NCI-H82 (cell line): ENCODE measurements at places on chromosomes 11 and 22.

DNA sequence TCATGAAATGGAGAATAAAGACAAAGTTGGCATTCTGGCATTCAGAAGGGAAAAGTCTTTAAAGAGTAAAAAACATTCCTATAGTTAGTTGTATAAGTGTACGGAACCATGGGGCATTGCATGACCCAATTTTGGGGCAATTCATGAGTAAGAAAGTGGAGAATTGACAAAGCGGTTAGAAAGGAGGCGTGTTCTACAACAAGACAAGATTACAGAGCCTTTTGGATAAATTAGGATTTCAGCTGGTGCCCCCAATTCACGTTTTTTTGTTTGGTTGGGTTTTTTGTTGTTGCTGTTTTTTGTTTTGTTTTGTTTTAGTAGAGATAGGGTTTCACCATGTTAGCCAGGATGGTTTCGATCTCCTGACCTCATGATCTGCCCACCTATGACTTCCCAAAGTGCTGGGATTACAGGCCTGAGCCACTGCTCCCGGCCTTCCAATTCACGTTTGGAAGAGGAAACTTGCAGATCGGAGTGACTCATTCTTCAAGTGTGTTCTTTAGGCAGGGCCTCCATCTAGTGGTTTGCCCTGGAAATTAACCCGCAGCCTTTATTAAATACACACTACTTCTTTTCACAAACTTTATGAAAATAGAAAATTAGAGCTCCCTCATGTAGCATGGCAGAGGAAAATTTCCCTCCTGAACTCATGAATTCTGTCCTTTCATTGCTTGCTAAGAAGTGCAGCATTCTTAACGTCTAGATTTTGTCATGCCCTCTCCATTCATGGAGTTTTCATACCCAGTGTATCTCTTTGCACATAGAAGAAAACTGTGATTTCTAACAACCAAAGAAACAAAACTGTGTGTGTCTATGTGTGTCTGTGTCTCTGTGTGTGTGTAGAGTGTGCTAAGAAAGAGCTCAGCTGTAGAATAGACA is 118.1 kb downstream of the BBOX1 start:
- peak; percentile 73 for DNase-seq

DNA sequence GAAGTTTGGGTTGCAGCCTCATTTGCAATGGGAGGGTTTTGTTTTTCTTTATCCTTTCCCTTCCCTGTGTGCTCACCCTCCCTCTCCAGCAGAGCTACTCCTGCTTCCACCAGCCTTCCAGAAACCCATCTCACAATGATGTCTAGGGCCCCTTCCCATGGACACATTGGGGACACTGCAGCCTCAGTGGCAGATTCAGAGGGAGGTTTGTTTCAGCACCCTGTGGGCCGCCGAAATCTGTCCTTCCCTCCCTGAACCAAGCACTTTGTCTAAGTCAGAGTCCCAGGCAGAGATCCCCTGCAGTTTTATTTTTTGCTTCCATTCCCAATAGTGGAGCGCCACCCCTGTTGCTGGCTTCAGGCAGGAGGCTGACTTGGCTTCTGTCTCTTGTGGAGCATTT is 8.6 kb upstream of the SYNGR1 start:
- DNase-seq = no peak

- DNase-seq = no peak
Observed at GRCh38 chr22:46085828-46086576, 64.3 kb upstream of the PPARA start.

DNA sequence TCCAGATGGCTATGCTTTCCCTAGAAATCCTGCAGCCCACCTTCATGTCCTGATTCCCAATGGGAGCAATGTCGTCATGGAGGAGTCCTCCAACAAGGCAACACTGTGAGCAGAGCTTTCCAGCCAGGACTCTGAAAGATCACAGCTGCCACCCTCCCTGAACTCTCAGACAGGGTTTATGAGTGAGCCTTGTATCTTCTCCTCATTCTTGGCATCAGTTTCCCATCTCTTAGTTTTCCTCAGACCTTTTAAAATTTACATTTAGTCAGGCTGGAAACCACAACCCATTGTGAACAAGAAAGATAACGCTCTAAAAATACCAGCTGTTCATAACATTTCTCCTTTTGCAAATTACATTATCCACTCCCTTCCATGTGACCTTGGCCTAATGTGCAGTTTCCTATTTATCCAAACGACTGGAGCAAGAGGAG is 15.6 kb upstream of the LYVE1 start:
- DNase-seq = no peak

GRCh38 chr22:48761546-48761945 is 1066.1 kb downstream of the BRD1 start:
- DNase-seq = no peak

DNA sequence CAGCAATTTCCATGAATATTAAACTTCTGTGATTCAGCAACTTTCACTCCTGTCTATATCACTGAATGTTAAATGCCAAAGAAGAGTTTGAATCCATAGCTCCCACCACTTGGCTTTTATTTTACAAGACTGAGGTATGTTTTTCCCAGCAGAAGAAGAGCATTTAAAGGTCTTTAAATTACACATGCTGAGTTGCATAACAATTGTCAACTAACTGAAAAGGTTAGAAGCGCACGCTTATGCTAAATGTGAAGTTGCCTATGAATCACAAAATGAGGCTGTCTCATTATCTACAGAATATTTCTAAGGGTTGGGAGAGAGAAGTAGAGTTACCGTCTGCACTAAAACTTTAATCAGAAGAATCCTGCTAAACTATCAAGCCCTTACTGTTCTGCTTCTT is 1086.3 kb downstream of the FAM181B start:
- no peak for DNase-seq

- DNase-seq = no peak
Observed at GRCh38 chr11:78594814-78595213, 20.1 kb upstream of the NARS2 start.

DNA sequence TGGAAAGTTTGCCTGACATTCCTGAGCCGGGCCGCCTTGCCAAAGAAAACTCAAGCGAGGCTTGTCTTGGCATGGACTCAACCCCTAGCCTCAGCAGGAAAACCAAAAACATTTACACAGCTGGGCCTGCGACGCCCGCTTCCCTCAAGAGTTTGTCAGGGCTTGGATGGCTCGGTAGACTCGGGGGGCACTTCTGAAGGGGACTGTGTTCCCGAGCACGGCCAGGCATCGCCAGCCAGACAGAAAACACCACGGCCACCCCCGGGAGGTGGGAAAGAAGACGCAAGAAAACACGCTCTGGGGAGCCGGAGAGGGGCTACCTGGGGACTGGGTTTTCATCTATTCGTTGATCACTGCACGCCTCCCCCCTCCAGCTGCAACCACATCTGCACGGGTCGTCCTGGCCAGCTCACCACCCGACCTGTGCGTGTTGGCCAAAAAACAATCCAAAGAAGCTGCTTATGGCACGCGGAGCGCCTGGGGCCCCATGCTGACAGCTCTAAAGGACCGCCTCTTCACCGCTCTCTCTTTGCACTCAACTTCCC is 380.7 kb downstream of the MN1 start:
- DNase-seq = no peak

- DNase-seq = no peak
Observed at GRCh38 chr11:77236901-77237300, 64.6 kb downstream of the GDPD4 start.

DNA sequence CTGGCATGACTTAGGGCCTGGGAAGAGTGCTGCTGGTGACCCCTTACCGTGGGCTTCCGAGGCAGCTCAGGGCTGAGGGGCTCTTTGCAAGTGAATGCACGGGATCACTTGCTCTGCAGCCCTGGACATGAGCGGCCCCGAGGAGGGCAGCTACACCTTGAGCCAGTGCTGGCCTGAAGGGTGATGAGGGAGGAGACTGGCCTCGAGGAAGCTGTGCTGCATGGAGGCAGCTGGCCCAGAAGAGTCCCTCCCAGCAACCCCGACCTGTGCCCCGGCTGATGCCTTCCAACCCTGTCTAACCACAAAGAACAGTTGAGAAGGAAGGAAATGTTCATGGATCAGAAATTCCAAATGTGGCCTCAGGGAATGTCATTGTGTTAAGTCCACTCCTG is 45.2 kb downstream of the TBX1 start:
- DNase-seq = no peak

- no peak for DNase-seq
Observed at GRCh38 chr22:42794551-42795510, 62.2 kb downstream of the ARFGAP3 start.

GRCh38 chr11:60056349-60056969 is at the start of gene MS4A3:
Gene MS4A3, plus strand, starts transcription at chr11:60056665. Its CDS starts 4,496 bp downstream, at chr11:60061161.
- DNase-seq = no peak

DNA sequence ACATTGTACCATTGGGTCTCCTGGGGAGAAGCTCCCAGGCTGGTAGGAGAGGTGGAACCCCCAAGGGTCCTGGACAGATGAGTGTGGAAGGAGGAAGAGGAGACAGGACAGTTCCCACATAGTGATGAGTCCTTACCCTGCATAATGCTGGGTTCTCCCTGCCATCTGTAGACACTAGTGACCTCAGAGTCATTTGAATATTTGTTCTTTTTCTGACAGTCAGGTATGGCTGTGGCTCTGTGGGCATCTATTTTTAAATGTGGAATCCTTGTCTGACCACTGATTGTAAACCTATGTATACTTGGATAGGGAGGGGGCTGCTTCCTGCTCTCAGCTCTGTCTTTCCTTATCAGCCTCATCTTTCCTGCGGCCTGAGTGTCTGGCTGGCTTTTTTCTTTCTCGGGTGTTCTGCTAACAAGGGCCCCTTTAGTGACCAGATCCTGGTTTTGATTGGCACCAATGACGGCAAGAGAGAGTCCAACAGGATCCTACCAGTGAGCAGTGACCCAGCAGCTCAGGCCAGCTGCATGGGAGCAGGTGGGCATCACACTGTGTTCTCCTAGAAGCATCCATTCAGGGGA is 2.6 kb upstream of the SLC5A1 start:
- DNase-seq = no peak

DNA sequence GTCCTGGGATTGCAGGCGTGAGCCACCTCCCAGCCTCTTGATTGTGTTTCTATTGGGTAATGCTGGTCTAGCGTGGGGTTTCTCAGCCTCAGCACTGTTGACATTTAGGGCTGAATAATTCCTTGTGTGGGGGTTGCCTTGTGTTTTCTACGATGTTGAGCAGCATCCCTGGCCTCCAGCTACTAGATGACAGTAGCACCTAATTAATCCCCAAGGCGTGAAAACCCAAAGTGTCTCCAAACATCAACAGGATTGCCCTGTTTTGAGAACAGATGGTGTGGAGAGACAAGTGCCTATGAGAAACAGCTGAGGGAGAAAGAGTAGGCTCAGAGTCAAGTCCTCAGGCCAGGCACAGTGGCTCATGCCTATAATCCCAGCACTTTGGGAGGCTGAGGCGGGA is 67.2 kb downstream of the SGSM1 start:
- peak; percentile 54 for DNase-seq

DNA sequence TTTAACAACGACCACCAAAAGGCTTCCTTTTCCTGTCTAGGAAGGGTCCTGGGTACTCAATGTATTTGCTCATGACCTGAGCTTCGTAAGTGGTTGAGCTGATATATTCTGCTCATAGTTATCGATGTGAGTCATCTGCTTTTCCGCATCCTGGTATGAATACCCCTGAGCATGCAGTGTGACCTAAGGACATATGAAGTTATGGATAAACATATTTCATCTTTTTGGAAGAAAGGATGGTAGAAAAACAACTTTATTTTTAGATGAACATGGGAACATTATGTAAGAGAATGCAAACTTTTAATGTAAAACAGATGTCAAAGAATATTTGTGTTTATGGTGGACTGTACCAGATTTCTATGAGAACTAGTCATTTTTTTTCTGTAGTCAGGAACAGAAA is 28.4 kb downstream of the TRPC6 start:
- no peak for DNase-seq

GRCh38 chr11:36312611-36313472 is 16.8 kb downstream of the PRR5L start:
- DNase-seq = no peak

DNA sequence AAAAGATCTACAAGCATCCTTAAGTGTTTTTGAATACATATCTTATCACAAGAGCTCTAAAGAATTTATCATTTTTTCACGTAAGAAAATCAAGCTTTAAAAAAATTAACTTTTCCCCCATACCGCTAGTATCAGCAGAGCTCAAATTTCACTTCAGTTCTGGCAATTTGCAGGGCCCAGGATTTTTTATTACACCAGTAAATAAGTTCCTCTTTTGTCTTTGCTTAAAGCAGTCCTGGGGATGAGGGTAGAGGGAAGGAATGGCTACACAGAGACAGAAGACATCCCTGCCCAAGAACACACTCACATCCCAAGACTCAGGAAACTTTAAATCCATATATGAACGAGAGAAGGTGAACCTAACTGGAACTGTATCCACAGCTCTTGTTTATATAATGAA is 22.6 kb upstream of the SORL1 start:
- no peak for DNase-seq

GRCh38 chr11:59062602-59063529 is 23.2 kb upstream of the GLYATL1B start:
- peak; percentile 37 for DNase-seq

DNA sequence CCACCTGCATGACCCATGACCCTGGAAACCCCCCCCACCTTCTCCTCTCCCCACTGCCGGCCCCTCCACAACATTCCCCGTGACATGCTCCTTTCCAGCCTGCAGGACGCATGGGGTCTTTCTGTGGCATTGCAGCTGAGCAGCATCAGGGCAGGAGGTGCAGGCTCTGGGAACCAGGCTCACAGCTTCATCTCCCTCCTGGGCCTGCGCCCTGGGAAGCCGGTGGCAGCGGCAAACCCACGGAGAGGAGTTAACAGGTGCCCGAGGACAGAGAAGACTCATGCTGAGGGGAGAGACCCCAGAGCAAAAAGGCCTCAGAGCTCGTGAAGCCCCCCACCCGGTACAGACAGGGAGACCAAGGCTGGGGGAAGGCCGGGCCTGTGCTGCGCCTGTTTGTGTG is 32.2 kb downstream of the CDKN1C start:
- DNase-seq = no peak

GRCh38 chr11:127639916-127640315 is 639.3 kb upstream of the KIRREL3 start:
- DNase-seq = no peak

- DNase-seq = no peak
Observed at GRCh38 chr11:95028357-95028756, 3.3 kb downstream of the KDM4E start.

- DNase-seq = no peak
Observed at GRCh38 chr11:69425444-69425843, 56.0 kb upstream of the LINC01488 start.

- DNase-seq = no peak
Observed at GRCh38 chr11:102291831-102292230, 25.5 kb upstream of the BIRC3 start.

DNA sequence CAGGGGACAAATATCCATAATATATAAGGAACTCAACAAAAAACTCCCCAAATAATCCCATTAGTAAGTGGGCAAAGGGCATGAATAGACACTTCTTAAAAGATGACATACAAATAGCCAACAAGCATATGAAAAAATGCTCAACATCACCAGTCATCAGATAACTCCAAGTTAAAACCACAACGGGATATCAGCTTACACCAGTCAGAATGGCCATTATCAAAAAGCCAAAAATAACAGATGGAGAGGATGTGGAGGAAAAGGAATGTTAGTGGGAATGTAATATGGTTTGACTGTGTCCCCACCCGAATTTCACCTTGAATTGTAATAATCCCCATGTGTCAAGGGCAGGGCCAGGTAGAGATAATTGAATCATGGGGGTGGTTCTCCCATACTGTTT is 350.1 kb downstream of the GUCY1A2 start:
- no peak for DNase-seq
